Glomerular endothelial cell (primary cell): ENCODE measurements at places on chromosomes 12 and 14.

GRCh38 chr12:70576341-70577282, 60.6 kb downstream of the PTPRB start:
- DNase-seq = peak; percentile 33

DNA sequence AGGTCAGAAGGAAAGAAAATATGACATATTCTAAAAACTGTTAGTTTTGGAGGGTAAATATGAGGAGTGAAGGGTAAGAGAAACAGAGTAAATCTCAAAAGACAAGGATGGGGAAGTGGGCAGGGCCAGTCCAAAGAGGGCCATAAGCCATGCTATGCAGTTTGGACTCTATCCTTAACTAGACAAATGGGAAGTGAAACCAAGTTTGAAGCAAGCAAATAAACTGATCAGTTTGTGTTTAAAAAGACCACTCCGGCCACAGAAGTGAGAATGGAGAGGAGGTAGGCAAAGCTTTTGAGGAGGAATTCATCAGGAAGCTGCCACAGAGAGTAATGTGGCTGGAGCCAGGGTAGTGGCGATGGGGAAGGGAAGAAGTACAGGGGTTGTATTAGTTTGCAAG, 37.5 kb upstream of the DAAM1 start:
- DNase-seq = no peak

DNA sequence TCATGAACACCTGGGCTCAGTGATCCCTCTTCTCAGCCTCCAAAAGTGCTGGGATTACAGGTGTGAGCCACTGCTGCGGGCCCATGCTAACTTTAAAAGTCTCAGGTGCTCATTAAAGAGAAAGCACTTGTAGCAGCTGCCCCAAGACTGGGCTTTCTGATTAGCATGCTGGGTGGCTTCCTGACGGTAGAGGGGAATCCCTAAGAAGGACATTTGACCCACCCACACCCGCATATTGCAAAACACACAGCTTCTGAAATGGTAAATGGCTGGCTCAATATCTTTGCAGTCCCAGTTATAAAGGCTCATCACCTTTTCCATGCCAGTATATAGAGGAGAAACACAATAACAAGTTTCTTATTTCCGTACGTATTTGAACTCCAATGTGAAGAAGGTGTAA, 19.3 kb upstream of the BICD1 start:
- DNase-seq = no peak

GRCh38 chr12:25553098-25553497, at the start of gene LMNTD1:
TSS of gene LMNTD1 (minus strand) at chr12:25553283. CDS start at chr12:25552959, 324 bp downstream.
- no peak for DNase-seq

- no peak for DNase-seq
Observed at GRCh38 chr14:32998433-32998832, 59.8 kb downstream of the NPAS3 start.

GRCh38 chr12:114320968-114321367, 85.0 kb downstream of the TBX5 start:
- DNase-seq = no peak

DNA sequence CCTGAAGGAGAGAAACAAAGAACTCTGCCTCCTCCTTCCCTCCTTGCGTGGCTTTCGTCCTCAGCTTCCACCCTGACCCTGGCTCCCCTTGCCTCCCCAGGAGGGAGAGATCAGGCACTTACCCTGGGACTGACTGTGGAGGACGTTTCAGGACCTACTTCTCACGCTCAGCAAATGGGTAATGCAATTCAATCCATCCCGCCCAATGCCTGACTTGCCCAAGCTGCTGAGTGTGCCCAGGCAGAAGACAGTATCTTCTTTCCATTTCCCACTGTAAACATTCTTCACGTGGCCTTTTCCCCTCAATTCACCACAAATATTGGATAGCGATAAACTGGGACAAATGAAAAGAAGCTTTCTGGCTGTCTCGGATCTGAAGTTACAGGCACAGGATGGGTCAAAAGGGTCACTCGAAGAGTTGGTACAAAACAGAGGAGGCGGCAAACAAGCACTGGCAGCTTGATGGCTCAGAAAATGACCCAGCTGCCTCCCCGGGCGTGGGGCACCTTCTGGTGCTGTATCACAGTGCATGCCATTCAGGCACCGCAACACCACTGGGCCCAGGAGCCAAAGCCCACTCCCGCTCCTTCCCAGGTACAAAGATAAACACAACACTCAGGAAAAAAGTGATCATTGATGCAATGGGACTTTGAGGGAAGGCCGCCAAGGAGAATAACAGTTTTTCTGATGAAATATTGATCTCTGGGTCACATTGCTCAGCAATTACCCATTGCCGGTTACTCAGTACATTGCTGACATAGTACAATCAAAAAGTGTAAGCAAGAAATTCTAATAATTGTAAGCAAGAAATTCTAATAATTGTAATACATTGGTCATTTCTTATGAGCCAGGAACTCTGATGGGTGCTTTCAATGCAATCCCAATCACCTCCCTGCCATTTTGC, 65.8 kb downstream of the TRIM9 start:
- DNase-seq = no peak

GRCh38 chr12:42932936-42933335, 343.4 kb upstream of the PRICKLE1 start:
- no peak for DNase-seq

DNA sequence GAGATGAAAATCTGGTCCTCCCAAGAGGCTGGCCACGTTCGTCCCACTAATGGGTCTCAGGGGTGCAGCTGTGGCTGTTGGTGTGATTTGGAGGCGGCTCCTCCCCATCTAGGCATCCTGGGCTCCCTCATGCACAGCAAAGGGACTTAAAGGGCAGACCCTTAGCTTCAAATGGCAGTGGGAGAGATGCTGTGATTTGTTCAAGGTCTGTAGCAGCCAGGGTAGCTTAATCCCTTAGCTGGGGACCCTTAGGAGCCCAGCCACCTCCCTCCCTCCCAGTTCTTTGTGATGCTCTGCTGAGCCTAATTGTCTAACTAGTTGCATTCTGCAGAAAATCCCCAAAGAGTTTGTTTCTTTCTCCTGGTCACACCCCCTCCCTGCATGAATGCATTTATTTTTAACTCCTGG, 18.3 kb downstream of the DYRK4 start:
- no peak for DNase-seq

GRCh38 chr14:98120831-98121464, 1151.0 kb downstream of the BCL11B start:
- no peak for DNase-seq

- no peak for DNase-seq
Observed at GRCh38 chr12:111699-112493, 45.3 kb downstream of the IQSEC3 start.

- no peak for DNase-seq
Observed at GRCh38 chr12:15540469-15540872, 218.2 kb downstream of the PTPRO start.

DNA sequence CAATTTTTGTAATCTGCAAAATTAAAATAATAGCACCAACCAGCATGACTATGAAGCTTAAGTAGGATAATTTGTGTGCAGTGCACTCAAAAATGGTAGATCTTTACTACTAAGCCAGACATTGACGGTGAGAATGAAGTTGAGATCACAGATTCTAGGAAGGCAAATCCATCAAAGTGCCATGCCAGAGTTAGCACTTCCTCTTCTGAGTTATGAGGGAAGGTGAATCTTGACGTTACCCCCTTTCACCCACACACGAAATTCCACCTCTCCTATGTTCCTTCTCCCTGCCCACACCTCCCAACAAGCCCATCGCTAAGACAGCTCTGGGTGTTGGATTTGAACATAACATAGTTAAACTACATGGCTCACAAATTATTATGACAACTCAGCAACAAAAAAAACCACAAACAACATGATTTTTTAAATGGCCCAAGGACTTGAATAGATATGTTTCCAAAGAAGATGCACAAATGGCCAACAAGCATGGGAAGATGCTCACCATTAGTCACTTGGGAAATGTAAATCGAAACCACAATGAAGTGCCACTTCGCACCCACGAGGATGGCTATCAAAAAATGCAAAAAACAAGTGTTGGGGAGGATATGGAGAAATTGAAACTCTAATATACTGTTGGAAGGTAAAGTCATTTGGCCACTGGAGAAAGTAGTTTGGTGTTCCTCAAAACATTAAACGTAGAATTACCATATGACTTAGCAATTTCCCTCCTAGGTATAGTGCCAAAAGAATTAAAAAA, 119.3 kb upstream of the RAP1B start:
- no peak for DNase-seq

DNA sequence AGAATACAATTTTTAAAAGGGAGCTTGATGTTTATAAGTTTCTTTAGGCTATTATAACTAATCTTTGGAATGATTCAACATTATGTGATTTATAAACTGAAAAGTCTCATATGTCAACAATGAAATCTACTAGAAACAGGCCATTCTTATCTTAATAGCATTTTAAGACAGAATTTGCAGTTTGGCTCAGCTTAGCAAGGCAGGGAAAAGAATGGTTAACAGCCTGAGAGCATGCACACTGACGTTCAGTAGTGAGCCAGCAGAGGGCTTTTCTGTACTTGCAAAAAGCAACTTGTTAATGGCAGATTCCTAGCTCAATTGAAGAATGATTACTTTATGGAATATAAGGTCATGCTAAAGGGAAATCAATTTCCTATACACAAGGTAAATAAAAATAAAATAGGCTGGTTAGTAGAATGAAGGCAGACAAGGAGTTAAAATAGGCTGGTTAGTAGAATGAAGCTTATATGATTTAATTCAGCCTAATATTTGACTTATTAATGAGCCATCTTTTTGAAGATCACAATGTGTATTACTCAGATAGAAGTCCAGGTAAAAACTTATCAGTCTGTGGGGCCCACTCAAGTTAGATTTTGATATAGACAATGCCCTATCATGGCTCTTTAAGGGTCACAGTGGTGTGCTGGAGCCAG, 95.9 kb downstream of the OTOGL start:
- peak; percentile 55 for DNase-seq

DNA sequence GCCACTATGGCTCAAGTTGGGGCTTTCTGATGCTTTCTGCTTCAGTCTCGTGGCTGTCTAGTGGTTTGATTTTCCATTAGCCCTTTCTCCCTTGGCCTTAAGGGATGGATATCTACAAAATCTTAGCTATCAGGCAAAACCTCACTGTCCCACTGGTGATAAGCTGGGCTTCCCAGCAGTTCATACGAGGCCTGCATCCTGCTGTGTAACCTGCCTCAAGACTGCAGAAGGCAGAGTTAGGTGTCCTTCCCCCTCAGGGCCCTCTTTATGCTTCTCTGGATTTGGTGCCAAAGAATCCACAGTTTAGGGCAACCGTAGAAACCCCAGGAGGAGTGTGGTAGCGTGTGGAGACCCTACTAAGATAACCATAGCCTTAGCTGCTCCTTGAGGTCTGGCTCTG, 38.9 kb downstream of the ETV6 start:
- DNase-seq = no peak

DNA sequence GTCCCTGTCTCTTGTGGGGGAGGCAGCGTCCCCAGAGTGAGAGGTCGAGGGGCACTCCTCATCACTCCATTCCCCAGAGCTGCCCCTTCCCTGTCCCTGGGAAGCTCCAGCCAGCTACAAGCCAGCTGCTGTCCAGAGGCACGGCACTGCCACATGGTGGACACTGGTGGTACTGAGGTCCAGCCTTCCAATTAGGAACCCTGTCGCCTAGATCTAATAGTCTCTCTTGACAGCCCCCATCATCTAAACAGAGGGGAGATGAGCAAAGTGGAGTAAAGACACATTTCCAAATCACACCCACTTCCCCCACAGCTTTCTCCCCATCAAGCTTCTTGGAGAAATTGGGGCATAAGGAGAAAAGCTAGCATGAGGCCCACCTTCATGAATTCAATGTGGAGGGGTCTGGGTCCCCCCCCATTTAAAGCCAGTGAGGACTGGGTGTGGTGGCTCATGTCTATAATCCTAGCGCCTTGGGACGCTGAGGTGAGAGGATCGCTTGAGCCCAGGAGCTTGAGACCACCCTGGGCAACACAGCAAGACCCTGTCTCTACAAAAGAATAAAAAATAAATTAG, 2.1 kb upstream of the INHBE start:
- peak; percentile 31 for DNase-seq

GRCh38 chr12:21648378-21648777, 9.3 kb downstream of the LDHB start:
- DNase-seq = no peak

DNA sequence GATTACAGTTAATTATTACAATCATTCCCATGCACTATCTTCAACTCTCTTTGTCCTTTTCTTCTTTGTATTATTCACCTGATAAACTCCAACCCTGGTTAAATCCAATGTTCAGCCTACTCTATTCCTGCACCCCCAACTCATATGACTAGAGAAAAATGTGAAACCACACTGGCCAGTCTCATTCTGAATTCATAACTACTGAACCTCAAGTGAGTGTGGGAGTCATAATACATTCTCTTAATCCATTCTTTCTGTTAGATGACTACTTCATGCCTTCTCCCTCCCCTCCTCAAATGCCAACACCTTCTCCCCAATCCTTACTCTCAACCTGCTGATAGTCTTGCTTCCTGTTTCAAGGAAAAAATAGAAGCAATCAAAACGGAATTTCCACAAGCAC, 22.3 kb upstream of the ITPR2 start:
- no peak for DNase-seq

GRCh38 chr14:82855912-82856391, 1322.3 kb upstream of the SEL1L start:
- no peak for DNase-seq

DNA sequence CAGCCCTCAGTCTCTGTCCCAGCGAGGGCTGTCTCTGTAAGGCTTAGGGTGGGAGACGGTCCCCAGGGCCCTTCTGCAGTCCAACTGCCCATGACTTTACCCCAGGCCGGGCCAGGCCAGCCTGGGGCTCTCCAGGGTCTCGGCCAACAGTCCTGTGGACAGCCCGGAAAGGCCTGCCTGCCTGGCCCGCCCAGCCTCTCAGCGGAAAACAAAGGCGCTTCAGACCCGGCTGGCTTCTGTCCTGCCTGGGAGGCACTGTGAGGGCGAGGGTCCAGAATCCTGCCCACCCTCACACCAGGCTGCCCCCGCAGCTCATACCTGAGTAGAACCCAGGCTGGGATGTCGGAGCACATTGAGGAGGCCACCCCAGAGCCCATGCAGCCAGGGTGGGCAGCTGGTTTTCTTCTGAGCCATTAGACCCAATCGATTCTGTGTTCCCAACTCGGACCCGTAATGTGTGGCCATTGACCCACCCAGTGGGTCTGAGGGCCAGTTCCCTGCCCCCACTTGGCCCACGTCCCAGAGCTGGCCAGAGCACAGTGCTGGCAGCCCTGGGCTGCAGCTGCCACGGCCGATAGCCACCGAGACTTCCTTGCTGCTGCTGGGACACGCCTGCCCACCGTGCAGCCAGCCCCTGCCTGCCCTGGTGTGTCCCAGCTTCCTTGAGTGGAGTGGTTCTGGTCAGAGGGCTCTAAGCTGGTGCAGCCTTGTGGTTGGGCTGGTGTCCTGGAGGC, 1.6 kb downstream of the CRIP2 start:
- DNase-seq = no peak
